ENCODE measurements at places on chromosomes 7 and 10.

DNA sequence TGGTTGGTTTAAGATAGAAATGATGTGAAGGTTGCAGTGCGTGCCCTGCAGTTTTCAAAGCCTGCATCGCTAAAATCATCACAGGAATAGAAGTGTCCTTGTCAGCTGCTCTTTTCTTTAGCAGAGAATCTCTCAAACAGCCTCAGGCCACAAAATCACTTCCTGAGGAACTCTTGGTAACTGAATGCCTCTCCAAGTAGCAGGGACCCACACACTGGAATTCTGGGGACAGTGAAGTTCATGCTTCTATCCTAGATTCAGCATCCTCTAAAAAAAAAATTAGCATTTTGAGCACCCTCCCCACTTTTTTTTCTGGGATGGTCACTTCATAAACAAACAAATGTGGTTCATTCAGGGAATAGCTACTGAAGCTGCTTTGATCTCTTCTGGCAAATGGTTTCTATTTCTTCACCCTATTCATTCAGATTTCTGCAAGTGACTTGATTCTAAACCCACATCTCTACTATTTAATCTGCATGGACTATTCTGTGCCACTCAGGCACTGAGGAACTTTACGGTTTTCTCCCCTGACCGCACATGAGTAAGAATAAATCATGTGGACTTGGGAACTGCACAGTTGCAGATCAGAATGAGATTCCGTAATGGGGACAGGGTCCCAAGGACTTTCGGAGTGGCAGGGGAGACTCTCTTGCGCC, 306.9 kb downstream of the FRMD4A start:
- DNase-seq, result no peak

DNA sequence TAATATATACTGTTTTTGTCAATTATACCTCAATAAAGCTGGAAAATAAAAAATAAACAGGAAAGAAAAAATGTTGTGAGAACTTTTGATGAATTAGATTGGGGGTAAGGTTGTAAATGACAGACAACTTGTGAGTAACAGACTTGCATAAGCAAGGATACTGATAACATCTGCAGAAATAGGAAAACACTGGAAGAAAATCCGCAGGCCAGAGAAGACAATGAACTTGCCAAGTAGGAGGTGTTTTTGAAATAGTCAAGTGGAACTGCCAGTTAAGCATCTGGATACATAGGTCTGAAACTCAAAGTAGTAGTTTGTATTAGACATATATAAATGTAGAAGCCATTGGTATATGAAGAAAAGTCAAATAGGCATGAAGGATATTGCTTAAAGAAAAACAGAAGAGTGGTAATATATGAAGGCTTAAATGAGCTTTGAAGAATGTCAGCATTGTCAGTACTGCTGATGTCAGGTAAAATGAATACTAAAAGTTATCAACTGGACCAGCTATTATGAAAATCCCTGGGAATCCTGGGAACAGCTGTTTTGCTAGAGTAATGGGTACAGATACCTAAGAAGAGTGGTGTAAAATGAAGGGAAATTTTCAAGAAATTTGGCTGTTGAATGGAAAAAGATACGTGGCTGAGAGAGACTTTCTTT, 58.7 kb downstream of the DNAJC1 start:
- no peak for DNase-seq

- no peak for DNase-seq
These were observed 4.1 kb downstream of the NHLRC2 start for GRCh38 chr10:113858541-113858940.

DNA sequence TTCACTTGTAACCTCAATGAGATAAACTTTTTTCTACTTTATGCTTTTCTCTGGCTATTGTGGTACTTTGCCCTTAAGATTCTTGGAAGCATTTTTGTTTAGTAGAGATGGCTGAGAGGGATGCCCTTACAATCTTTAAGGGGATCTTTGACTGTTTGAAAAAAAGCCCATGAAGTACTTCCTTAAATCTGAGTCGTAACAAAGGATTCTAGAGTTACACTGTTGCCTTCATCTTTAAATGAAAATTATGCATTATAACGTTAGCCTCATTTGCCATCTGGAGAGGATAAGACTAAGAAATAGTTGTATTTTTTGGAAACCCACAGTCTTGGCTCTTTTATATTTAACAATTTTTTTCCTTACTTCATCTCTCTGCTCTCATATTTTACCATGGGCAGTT, 37.8 kb upstream of the FZD1 start:
- DNase-seq, result no peak

GRCh38 chr7:148503900-148504487, 86.6 kb upstream of the C7orf33 start:
- no peak for DNase-seq

GRCh38 chr10:90966146-90966545, 45.3 kb upstream of the ANKRD1 start:
- DNase-seq, result no peak

DNA sequence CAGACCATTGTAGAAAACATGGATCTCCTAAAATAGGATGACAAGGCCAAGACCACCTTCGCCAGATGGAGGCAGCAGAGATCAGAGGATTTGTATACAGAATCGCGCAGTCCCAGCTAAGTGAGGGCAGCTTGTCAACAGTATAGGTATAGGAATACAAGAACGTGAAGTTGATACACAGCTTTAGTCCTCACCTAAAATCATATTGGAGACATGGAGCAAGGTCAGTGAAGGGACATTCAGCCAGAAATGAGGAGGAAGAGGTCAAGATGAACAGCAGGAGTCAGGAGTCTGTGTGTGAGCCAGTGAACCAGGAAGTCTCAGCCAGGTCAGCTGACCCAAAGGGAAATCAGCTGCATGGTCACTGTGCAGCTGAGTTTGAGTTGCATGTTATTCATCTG, 263.4 kb upstream of the PRKCQ start:
- no peak for DNase-seq

GRCh38 chr7:25638068-25638467, 409.8 kb upstream of the NPVF start:
- no peak for DNase-seq

DNA sequence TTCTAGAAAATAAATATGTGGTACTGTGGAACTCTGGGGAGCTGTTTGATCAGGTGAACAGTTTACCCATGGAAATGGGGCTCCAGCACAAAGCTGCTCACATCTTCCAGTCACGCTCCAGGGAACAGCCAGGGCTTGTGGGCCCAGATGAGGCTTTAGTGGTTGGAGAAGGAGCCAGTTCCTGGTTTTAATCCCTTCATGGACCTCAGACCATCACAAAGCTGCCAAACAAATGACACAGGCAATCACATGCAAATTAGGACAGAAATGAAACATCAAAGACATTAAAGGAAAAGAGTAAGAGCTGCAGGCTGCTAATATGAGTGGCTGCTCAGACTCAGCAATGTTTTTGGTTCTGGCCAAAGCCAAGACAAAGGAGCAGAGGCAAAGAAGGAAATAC, 2.2 kb upstream of the ATP6V0E2 start:
- DNase-seq, result no peak

DNA sequence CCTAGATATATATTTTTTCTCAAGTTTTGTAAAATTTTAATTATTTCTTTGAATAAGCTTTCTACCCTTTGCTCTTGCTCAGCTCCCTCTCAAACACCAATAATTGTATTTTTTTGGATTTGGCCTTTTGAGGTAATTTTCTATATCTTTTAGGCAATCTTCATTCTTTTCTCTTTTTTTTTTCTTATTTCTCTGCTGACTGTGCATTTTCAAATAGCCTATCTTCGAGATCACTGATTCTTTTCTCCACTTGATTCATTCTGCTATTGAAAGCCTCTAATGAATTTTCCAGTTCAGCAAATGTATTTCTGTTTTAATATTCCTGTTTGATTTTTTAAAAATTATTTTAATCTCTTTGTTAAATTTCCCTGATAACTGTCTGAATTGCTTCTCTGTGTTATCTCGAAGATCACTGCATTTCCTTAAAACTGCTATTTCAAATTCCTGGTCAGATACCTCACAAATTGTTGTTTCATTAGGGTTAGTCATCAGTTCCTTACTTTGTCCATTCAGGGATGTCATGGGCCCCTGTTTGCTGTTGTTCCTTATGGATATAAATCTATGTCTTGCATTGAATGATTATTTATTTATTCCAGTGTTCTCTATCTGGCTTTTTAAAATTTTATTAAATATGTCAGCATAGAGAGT, 100.1 kb upstream of the UNC5B start:
- no peak for DNase-seq

Measured in stimulated activated CD4-positive, alpha-beta T cell treated with anti-CD3 and anti-CD28 coated beads, Interleukin-1b, Interleukin-23, amount 100 ng/mL, for 1 hour (primary cell).